Muscle of arm (tissue), 14 donors: ENCODE measurements at places on chromosomes 2 and 18. TPM values are rescaled to one million over a fixed set of nuclear protein-coding genes. Genes with fewer than 3 reads are reported as not detected.

GRCh38 chr2:181348107-181348837, 108.9 kb upstream of the ITGA4 start:
- DNase-seq, result no peak

DNA sequence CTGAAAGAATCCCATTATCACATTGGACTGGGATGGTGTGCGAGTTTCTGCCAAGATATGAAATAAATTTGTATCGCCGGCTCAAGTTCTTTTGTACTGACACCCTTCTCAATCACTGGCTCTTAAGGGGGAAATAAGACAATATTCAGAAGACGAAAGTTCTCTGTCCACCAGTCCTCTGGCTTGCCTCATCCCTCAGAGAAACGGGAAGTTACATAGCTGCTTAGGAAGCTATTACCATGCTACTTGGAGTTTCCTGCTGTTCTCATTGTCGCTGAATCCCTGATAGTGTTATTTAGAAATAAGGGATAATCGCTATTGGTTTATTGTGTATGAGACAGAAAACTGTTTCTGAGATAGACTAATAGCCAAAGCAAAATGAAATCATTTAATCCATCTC, 205.0 kb upstream of the ZNF521 start:
- DNase-seq, result no peak

DNA sequence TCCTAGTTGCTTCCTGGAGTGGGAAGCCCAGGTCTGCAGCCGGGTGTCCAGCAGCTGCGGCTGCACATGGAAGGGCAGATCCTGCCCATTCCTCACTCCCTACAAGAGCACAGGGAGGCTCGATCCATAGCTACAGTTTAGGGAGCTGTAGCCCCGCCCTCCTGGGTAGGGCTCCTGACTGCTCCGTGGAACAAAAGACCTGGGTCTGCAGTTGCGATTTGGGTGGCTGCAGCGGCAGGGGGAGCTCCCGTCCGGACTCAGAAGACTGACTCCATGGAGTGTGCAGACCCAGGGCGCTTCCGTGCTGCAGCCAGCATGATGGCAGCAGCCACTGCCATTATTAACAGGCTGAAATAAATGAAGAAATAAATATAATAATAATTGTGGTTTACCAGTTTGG, 157.3 kb downstream of the CTNNA2 start:
- DNase-seq, result no peak

GRCh38 chr18:73579698-73580097, 567.9 kb downstream of the FBXO15 start:
- no peak for DNase-seq

DNA sequence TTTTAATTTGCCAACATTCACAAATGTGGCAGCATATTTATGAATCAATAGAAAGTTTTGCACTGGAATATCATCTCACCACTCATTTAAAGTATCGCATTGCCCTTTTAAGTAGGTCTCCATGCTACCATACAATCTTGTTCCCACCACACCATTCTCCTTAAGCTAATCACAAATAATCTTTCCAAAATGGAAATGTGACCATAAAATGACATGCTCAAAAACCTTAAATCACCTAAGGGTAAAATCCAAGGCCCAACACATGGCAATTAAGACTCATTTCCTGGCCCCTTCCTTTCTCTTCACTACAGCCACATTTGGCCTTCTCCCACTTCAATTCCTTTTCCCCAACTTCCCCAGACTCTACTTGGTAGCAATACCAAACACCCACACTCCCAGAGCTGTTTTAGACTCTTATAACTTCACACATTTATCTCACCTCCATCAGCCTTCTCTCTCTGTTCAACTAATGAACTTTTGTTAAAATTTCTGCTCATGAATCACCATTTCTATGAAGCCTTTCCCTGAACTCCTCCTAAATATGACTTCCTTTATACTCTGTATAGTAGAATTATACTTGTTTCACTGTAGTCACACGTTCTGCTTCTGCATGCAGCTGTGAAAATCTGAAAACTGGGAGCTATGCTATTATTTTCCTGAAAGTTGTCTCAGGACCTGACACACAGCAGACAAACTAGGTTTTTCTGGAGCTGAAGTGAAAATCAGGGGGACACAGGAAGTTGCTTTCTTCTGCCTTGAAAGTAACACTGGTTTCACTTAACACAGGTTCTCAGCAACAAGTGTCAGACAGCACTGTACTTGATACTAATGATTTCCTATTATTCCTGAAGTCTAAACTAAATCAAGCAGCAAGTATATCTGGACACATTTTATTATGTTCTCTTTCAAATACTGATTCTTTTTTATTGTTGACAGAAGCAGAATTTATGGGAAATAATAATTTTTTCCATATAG, 303.9 kb downstream of the ZEB2 start:
- DNase-seq, result no peak

DNA sequence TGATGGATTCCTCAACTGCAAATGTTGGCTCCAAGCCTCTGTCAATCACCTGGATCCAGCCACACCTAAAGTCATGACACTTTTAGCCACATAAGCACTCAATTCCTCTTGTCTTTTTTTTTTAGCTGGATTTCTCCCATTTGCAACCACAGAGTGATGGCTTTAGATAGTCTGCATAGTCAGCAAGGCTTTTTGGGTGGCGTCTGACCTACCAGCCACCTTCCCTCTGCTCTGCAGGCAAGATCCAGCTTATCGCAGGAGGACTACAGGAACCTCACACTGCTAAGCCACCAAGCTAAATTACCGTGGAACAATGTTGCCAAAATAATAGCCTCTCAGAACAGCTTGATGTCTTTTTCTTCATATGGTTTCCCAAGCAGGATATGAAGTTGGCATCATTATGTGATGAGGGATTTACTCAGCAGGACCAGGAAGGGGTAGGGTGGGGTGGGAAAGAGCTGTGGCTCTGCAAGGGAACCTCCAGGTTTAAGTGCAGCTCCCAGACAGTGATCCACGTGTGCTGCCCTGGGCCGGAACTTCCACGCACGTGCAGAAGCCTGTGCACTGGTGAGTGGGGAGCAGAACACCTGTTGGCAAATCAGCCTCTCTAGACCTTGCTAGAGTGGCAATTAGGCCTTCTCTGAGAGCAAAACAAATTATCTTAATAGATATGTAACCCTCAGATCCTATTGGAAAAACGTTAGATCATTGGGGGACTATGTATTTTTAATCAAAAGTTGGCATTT, 170.6 kb upstream of the NCK2 start:
- no peak for DNase-seq

- no peak for DNase-seq
These were observed 1929.8 kb upstream of the LRRTM1 start for GRCh38 chr2:82234283-82234874.

- no peak for DNase-seq
These were observed 68.8 kb upstream of the TMEM200C start for GRCh38 chr18:5964108-5964507.

GRCh38 chr18:55833543-55833942, 245.6 kb upstream of the TCF4 start:
- DNase-seq, result no peak

- DNase-seq, result no peak
These were observed 43.0 kb downstream of the KLF7 start for GRCh38 chr2:207122651-207123334.

GRCh38 chr2:2175381-2176090, 155.5 kb downstream of the MYT1L start:
- DNase-seq, result no peak

DNA sequence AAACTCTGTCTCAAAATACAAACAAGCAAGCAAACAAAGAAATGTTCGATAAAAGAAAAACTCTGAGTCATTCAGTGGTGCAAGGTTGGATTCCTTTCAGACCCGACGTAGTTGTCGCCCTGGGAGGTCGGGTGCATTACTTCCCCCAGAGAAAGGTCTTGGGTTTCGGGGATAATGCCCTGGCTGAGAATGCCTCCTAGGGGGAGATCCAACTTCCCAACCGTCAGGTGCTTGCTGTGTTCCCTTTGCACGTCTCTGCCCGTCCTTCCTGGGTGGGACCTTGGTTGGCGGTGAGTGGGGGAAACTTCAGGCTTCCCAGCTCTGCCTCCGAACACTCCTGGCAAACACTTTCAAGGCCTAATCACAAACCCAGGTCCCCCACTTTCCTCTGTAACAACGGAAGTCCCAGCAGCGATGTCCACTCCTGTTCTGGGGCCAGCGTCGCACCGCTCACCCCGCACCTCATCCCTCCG, 609 bp downstream of the TPGS2 start:
- no peak for DNase-seq

- no peak for DNase-seq
These were observed 72.3 kb downstream of the FMNL2 start for GRCh38 chr2:152407204-152407721.

DNA sequence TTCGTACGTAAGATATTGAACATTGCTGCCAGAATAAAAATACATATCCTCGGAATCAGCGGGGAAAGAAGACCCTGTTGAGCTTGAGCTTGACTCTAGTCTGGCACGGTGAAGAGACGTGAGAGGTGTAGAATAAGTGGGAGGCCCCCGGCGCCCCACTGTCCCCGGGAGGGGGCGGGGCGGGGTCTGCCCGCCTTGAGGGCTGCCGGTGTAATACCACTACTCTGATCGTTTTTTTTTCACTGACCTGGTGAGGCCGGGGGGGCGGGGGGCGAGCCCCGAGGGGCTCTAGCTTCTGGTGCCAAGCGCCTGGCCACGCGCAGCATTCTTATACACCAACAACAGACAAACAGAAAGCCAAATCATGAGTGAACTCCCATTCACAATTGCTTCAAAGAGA, 324.0 kb upstream of the REG3G start:
- no peak for DNase-seq

- DNase-seq, result no peak
These were observed 95.6 kb upstream of the NABP1 start for GRCh38 chr2:191582355-191582754.

DNA sequence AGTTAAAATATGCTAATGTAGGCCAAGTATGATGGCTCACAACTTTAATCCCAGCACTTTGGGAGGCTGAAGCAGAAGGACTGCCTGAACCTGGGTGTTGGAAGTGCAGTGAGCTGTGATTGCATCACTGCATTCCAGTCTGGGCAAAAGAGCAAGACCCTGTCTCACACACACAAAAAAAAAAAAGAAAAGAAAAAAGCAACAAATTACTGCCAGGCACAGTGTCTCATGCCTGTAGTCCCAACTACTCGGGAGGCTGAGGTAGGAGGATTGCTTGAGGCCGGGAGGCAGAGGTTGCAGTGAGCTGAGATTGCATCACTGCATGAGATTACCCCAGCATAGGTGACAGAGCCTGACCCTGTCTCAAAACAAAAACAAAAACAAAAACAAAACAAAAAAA, 110.6 kb downstream of the PRELID3A start:
- no peak for DNase-seq

GRCh38 chr2:241062389-241063092, 39.5 kb downstream of the MTERF4 start:
- DNase-seq, result no peak

DNA sequence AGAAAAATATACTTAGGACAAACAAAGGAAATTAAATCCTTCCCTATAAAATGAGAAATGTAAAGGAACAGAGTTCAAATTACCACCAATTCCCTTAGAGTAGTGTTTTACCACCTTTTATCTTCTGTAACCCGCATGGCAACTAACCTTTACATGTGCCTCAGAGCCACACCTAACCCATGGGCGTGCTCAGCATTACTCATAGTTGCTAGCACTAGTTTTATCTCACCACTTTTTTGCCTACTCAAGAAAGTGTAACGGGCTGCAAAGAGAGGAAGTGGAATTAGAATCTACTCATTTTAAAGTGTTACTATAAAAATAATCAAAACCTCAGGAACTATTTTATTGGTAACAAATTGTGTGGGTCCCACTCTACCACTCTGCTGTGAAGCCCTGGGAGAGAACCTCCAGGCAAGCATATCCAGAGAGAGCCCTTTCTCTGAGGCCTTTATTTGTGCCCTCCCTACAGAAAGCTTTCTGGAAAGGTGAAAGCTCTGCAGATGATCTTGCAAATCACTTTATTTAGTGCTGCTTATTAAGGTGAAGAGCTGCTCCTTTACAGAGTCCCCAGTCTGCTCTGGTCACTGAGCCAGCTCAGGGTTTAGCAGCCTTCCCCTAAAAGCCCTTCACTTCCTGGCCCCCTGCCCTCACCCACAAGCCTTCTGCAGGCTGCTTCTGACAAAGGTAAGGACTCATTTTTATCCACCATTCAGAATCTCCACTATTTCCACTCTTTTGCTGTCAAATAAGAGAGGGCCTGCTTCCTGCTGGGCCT, 98.8 kb downstream of the TRABD2A start:
- no peak for DNase-seq

The FLACC1 gene
- 2.8 TPM for polyA plus RNA-seq

The GKN1 gene
- polyA plus RNA-seq, result not detected

The ELOA2 gene
- not detected for polyA plus RNA-seq

The GAD1 gene
- not detected for polyA plus RNA-seq

The SKA1 gene
- polyA plus RNA-seq, result 4.0 TPM
